ENCODE measurements at places on chromosomes 16 and 17.

- DNase-seq: no peak
Observed at GRCh38 chr16:19843371-19843770, 41.3 kb downstream of the GPRC5B start.

GRCh38 chr17:28956112-28956511 is 4.8 kb upstream of the PHF12 start:
- DNase-seq: no peak

DNA sequence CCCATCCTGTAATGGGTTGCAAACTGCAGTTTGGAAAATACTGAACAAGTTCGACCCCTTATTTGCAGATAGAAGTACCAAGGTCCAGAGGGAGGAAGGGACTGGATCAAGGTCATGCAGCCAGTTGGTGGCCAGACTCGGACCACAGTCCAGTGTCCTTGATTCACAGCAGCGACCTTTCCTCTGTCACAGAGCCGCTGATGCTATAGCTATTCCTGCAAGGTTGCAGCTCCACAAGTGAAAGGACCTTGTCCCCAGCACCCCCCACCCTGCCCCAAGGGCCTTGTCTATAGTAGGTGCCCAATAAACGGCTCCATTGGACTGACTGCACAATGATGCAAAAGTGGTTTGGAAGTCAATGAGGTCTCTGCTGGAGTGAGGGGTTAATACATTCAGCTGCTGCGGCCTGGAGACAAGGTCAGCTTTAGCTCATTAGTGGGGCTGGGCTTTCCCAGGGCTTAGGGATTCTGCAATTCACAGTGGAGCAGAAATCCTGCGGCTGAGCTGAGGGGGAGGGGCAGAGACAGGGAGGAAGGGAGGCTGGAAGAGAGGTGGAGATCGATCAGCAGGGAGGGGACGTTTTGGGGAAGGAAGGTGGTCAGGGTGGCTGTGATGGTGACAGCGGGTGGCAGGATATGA is 13.4 kb upstream of the CRHR1 start:
- DNase-seq: no peak

GRCh38 chr17:19911033-19911432 is 43.3 kb upstream of the ULK2 start:
- no peak for DNase-seq

DNA sequence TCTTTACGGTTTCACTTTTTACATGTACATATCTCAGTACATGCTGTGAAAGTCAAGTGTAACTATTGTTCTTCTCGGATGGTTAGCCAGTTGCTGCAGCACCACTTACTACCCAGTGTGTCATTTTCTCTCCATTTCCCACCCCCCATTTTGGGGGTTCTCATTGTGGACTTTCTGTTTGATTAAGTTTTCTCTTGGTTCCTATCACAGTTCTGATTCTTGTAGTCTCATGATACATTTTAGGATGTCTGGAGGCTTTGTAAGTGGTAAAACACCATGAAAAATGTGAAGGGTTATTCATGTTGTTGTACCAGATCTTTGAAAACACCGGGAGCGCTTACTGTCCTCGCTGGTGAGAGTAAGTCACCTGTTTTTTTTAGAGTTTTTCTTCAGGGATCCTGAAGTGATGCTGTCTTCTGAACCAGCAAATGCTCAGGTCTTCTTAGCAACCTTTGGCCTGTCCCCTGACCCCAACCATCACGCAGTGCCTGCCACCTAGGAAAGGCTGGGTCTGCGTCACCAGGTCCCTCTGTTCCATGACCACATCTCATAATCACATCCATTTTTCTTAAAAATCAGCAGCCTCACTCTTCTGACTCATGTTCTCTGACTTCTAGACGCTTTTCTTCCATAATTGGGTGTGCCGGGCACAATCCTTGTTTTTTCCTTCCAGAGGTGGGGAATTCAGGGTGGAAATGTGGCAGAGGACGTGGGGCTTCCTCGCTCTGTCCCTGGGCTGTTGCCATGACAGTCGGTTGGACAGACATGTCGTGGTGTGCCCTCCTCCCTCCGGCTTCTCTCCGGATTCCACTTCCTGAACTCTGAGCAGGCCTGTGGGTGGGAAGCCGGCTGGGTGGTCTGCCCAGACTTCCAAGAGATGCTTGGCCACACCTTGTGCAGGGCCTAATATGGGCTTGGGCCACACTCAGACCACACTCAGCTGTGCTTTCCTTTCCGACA is 102.6 kb downstream of the NTN1 start:
- DNase-seq: no peak

GRCh38 chr17:41816637-41817320 is 4.0 kb downstream of the FKBP10 start:
- DNase-seq: no peak

DNA sequence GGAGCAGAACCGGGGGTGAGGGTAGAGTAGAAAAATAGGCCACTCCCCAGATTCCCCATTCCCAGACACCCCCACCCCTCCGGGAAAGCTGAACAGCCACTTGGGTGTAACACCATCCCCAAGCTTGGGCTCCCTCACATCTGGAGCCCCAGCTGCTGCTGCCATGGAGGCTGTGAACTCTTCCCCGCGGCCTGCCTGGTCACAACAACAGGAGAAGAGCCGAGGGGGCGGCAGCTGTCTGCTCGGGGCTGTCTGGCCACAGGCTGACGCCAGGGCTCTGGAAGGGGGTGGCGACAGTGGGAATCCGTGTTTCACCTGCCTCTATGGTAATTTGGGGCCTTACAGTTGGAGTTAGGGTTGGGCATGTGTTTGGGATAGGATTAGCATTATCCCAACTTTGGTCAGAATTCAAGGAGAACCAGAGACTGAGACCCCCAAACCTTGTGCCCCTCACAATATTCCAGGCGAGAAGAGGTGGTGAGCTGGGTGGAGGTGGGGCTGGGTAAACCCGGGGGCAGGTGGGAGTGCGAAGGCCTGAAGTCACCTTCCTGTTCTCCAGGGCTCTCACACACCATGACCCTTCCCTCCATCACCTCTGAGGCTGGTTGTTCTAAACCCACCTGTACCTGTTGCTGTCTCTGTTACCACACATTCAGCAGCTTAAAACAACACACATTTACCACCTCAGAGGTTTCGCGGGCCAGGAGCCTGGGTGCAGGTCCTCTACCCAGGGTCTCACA is 29.7 kb upstream of the NXPH3 start:
- DNase-seq: no peak

- DNase-seq: no peak
Observed at GRCh38 chr16:80404847-80405246, 135.9 kb upstream of the DYNLRB2 start.

- DNase-seq: no peak
Observed at GRCh38 chr16:82231008-82231787, 61.2 kb upstream of the MPHOSPH6 start.

DNA sequence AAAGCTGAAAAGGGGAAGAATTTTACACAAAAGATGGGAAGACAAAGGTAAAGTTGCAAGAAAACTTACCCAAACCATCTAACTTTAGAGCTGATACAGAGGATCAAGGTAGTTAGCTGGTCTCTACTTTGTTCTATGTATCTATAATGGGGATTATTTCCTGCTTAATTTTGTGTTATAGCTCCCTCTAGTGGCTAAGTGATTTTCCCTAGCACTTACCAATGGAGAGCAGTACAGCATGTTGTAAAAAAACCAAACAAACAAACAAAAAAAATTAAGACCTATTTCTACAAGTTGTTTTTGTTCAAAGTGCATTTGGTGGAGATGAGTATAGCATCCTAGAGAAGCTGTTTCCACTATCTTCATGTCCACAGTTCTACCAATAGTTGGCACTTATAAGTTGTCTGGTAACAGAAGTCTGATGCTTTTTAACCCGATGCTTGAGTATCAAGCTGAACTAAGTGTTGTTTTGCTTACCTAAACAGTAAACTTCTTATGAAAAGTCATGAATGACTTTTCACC is 7.5 kb downstream of the SRSF1 start:
- DNase-seq: no peak

- no peak for DNase-seq
Observed at GRCh38 chr16:84842516-84843148, 22.8 kb downstream of the CRISPLD2 start.

GRCh38 chr17:71380936-71381335 is 739.9 kb upstream of the SOX9 start:
- DNase-seq: no peak

DNA sequence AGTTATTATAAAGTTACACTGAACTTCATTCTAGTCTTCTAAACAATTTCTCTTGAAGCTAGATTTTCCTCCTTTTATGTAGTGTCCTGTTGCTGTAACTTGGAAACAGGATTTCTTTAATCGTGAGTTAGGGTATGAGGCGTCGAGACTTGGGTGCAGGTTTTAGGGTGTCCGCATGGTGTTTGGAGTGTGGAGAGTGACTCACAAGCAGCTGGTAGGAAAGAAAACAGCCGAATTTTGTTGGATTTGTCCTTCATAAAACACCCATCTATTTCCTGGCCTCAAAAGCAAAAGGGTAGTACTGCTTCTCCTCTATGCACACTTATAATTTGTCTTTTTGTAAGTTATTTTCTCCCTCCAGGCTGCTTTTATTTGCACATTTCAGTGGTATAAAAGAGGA is 1.6 kb downstream of the RPTOR start:
- no peak for DNase-seq

DNA sequence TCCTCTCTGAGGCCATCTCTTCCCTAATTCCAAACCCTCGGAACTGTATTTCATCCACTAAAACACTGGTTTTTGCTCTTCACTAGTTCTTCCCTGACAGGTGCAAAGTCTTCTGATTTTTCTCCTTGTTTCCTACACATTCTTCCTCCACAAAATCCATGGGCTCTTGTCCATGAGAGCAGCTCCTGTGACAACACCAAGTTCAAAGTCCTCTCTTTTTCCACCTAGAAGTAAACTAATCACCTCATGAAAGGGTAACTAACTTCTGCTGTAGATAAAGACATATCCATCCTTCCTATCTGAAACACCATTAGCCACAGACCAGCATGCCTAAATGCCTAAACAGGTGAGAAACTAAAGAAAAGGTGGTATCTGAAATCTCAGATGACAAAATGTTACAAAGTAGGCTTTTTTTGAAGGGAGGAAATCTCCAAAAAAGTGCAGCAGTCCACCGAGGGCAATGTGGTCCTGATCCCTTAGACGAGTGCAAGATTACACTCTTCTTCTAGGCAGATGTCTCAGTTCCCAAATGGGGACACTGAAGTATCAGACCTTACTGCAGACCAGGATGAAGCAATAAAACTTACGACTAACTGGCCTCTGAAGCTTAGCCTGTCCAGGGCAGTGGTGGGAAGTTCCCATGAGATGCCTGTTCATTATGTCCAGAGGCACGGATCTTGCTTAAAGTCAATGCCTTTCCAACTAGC is 2.8 kb downstream of the PIP4K2B start:
- DNase-seq: no peak

GRCh38 chr17:74957935-74958740 is 14.4 kb downstream of the HID1 start:
- DNase-seq: no peak

GRCh38 chr16:28204204-28204603 is 7.6 kb downstream of the XPO6 start:
- no peak for DNase-seq

DNA sequence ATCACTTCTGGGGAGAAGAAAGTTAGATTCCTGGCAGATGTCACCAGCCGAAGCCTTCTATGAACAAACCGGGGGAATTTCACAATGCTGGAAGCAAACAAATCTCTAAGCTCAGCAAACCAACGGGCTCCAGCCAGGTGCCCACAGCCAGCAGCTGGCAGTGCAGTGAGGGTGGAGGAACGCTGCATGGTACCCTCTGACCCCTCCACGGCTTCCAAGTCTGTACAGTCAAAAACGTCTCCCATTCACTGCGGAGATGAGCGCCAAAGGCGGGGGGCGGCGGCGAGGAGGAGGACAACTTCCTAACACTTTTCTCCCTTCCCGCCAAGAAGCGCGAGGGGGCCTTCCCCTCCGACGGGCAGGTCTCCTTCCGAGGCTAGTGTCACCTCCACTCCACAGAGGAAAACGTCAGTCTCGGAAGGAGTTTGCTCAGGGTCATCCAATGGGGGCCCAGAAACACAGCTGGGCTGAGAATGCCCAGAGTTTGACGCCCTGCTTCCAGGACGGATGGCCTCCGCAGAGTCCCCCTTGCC is 924 bp downstream of the ZNF598 start:
- DNase-seq: no peak

DNA sequence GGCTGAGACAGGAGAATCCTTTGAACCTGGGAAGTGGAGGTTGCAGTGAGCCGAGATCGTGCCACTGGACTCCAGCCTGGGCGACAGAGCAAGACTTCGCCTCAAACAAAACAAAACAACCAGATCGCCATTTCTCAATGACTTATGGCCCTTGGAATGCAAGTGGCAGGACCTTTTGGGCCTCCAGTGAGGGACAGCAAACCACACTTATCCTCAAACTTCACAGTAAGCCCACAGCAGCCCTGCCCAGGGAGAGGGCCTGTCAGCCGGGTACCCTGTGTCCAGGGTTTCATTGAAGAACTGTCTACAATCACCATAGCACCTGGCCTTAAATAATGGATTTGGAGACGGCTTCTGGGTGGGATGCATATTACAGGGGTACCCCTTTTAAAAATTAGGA is 11.7 kb downstream of the TRAF4 start:
- no peak for DNase-seq

DNA sequence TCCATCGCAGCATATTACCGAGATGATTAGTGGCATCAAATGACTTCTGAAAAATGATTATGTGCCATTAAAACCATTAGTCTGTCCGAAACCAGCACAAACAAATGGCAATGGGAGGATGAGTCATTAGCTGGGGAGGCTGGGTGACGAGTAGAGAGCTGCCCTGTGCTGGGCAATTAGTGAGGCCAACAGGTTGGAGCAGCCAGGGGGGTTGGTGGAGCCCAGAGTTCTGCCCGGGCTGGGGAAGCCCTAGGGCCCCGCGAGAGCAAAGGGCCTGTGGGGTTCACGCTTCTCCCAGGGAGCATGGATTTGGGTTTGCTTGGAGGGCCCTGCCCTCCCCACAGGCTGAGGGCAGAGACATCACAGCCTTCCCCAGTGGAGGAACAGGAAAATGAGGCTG is 152.1 kb upstream of the RPL38 start:
- no peak for DNase-seq

GRCh38 chr17:43967251-43967875 is 13.6 kb upstream of the PYY start:
- DNase-seq: no peak

- no peak for DNase-seq
Observed at GRCh38 chr17:62650587-62650986, 23.1 kb downstream of the MRC2 start.

DNA sequence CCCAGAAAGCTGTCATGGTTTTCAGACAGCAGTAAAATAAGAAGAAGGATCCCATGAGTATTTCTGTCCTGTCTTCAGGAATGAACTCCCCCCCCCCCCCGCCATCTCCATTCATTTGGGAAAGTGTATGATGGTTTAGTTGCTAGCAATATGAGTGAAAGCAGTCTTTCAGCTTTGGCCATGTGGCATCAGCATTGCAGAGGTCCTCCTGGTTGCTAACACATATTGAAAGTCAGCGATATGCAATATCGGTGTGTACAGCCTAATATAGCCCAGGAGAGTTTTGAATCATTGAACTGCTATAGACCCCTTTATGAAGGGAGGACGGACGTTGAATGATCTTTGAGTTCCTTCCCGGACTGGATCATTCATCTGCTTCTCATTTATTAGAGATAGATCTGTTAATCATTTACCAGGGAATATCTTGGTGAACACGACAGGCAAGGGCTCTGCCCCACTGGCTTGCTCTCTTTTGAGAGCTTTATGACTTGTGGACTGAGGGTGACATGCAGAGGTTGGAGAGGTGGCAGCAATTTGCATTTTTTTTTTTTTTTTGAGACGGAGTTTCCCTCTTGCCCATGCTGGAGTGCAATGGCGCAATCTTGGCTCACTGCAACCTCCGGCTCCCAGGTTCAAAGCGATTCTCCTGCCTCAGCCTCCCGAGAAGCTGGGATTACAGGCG is 25.2 kb downstream of the DEF8 start:
- DNase-seq: no peak
